ENCODE measurements at places on chromosomes 4 and X.

GRCh38 chr4:28177641-28178040 is 1317.0 kb downstream of the STIM2 start:
- H3K36me3 ChIP-seq = no peaks in the 10 kb centered on the region
- no peak overlapping the region for H3K27ac ChIP-seq
- no peaks in the 10 kb centered on the region for H3K4me1 ChIP-seq

- no peak overlapping the region for H3K27ac ChIP-seq
- H3K27me3 ChIP-seq = no peaks in the 10 kb centered on the region
- no peak for DNase-seq
- H3K4me3 ChIP-seq = no peak overlapping the region
Observed at GRCh38 chr4:103936653-103937145, 216.9 kb upstream of the TACR3 start.

DNA sequence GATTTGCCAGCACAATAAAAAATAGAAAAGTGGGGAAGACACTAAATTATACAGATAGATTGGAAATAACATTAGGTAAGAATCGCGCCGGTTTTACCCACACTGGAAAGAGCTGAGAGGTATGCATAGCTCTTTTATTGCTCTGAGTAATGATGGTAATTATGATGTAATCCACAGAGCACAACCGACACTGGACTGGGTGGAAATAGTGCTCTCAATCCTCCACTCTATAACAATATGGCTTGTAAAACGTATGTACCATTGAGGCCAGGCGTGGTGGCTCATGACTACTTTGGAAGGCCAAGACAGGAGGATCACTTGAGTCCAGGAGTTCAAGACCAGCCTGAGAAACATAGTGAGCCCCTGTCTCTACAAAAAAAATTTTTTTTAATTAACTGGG is 104.3 kb upstream of the RAPGEF2 start:
- H3K4me1 ChIP-seq = peaks cover 22% of the 10 kb centered on the region
- H3K36me3 ChIP-seq = no peaks in the 10 kb centered on the region
- H3K27me3 ChIP-seq = no peaks in the 10 kb centered on the region
- DNase-seq = peak; percentile 75
- no peak overlapping the region for H3K27ac ChIP-seq
- H3K4me3 ChIP-seq = no peak overlapping the region

DNA sequence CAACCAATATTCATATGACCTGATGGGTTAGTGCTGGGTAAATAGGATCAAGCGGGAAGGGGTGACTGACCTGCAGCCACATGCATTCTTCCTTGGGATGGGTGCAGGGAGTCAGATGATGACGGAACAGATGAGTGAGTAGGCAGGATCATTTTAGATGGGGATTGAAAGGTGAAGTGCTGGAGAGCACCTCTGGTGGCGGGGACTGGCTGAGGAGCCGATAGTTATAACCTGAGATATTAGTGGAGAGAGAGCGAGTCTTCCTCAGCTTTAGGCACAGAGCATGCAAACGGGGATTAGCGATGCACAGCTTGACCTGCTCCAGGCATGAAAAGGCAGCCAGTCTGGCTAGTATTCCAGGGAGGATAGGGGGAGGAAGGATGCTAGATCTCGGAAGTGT is 99.1 kb downstream of the AFF1 start:
- DNase-seq = no peak
- H3K27ac ChIP-seq = no peak overlapping the region
- no peak overlapping the region for H3K4me3 ChIP-seq
- H3K36me3 ChIP-seq = no peaks in the 10 kb centered on the region
- no peaks in the 10 kb centered on the region for H3K27me3 ChIP-seq

DNA sequence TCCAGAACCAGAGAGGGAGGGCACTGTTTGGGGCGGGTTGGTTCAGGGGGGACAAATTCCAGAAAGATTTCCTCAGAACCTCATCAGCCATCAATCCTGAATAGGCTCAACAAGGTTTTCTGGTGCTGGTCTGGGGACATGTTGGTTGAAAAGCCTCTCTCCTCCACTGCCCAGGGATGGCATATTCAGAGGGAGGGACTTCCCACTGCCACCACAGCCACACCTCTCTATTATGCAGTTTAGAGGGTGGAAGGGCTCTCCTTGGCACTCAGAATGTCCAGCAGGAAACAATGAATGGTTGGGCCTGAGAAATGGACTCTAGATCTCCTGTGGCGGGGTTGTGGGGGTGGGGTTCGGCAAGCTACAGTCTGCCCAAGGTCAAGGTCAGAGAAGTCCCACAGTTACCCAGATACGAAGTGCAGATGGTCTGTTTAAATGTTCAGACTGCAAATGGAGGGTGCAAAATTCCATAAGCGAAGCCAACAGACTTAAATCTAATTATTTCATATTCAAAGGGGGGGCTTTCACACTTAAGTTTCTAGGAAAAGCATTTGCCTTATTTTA is 70.7 kb downstream of the LEF1 start:
- no peaks in the 10 kb centered on the region for H3K36me3 ChIP-seq
- H3K4me3 ChIP-seq = no peak overlapping the region
- no peak overlapping the region for H3K27ac ChIP-seq
- no peaks in the 10 kb centered on the region for H3K4me1 ChIP-seq

GRCh38 chrX:38468563-38469157 is 92.7 kb upstream of the TSPAN7 start:
- no peaks in the 10 kb centered on the region for H3K36me3 ChIP-seq
- H3K4me3 ChIP-seq = no peak overlapping the region
- H3K27ac ChIP-seq = no peak overlapping the region
- no peaks in the 10 kb centered on the region for H3K4me1 ChIP-seq
- DNase-seq = no peak

DNA sequence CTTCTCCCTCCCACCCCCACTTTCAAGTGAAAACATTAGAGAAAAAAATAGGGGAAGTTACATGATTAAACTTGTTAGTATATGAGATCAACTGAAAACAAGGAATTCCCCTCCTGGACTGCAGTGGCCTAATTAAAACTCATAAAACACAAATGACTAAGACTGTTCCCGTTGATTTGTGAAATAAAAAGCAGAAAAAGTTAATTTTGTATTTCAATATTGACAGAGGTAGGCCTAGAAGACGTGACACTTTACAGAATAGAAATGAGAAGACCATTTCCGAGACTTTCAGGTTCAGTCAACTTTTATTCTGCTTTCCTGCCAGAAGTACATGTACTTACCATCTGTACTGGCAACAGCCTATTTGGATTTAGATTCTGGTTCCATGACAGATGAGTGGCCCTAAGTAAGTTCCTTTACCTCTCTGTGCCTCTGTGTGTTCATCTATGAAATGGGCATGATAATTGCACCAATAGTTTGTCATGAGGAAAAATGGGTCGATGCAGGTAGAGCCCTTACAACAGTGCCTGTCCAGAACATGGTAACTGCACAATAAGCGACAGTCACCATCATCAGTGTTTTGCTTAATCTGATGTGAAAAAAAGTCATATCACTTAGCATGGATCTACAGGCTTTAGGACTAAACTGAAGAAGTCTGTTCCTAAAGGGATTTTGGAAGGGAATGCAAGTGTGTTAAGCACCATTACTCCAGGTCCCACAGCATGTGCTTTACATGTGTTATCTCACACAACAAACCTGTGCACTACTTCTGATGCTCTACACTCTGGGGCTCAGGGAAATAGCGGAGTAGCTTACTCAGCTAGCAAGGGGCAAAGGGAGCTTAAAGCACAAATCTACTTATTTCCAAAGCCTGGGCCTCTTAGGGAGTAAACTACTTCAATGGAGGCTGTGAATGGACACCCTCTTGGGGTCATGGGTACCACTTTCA is 562.3 kb upstream of the DIPK2B start:
- no peak overlapping the region for H3K27ac ChIP-seq
- peaks cover 21% of the 10 kb centered on the region for H3K4me1 ChIP-seq
- no peak for DNase-seq

GRCh38 chr4:164779811-164780216 is 25.9 kb downstream of the SMIM31 start:
- no peaks in the 10 kb centered on the region for H3K36me3 ChIP-seq
- H3K4me1 ChIP-seq = peaks cover 15% of the 10 kb centered on the region
- H3K27ac ChIP-seq = no peak overlapping the region
- no peak overlapping the region for H3K4me3 ChIP-seq

DNA sequence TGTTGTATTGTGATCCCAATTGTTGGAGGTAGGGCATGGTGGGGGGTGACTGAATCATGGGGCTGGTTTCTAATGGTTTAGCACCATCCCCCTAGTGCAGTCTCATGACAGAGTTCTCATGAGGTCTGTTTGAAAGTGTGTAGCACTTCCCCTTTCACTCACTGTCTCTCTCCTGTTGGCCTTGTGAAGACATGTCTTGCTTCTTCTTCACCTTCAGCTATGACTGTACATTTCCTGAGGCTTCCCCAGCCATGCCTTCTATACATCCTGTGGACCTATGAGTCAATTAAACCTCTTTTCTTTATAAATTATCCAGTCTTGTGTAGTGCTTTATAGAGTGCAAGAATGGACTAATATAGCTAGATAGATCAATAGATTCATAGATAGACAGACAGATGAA is 230.0 kb downstream of the MAGEE1 start:
- H3K4me3 ChIP-seq = no peak overlapping the region
- H3K4me1 ChIP-seq = no peaks in the 10 kb centered on the region
- no peaks in the 10 kb centered on the region for H3K36me3 ChIP-seq

- H3K4me3 ChIP-seq = no peak overlapping the region
- no peaks in the 10 kb centered on the region for H3K4me1 ChIP-seq
- H3K36me3 ChIP-seq = no peaks in the 10 kb centered on the region
- H3K27ac ChIP-seq = no peak overlapping the region
- H3K27me3 ChIP-seq = no peaks in the 10 kb centered on the region
- no peak for DNase-seq
Observed at GRCh38 chr4:70632028-70632427, 3.5 kb downstream of the ENAM start.

- no peak overlapping the region for H3K27ac ChIP-seq
- no peaks in the 10 kb centered on the region for H3K36me3 ChIP-seq
- DNase-seq = no peak
- no peaks in the 10 kb centered on the region for H3K27me3 ChIP-seq
Observed at GRCh38 chr4:188266386-188266785, 127.1 kb downstream of the TRIML1 start.

- no peak overlapping the region for H3K27ac ChIP-seq
- peaks cover 3% of the 10 kb centered on the region for H3K27me3 ChIP-seq
- H3K4me1 ChIP-seq = no peaks in the 10 kb centered on the region
Observed at GRCh38 chrX:132532913-132533312, 44.1 kb upstream of the MBNL3 start.

DNA sequence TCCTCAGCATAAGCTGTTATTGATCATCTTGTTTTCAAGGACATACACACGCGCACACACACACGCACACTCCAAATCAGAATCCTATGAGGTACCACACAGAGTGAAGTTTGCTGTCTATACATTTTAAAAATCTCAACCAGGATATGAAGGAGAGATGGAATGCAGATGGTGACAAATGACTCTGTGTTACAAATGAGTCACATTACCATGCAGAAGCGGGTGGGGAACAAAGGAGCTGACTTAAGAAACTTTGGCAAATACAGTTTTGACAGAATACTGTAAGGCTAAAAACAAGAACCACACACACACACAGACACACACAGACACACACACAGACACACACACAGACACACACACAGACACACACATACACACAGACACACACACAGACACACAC is 81.7 kb downstream of the RELL1 start:
- peaks cover 8% of the 10 kb centered on the region for H3K4me1 ChIP-seq
- H3K27ac ChIP-seq = no peak overlapping the region
- DNase-seq = no peak

DNA sequence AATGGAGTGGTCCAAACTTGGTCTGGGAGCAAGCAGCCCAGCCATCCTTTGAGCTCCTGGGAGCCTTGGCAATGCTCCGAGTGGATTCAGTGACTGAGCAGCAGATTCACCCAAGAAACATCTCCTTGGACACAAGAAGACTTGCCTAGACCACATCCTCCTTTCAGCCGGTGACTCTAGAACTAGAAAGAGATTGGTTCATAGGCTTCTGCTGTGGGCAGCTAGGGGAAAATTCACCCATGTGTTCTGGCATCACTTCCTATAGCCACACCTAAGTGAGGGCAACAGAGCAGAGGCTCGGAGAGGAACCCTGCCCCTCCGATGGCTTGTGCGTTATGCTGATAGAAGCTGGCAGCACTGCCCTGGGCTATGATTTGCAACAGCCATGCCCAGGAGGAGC is 16.0 kb downstream of the ZNF275 start:
- H3K27ac ChIP-seq = no peak overlapping the region
- peaks cover 19% of the 10 kb centered on the region for H3K36me3 ChIP-seq

GRCh38 chr4:108317377-108317776 is 148.6 kb upstream of the LEF1 start:
- H3K27me3 ChIP-seq = peaks cover 3% of the 10 kb centered on the region
- no peak overlapping the region for H3K4me3 ChIP-seq
- no peak overlapping the region for H3K27ac ChIP-seq
- no peaks in the 10 kb centered on the region for H3K36me3 ChIP-seq
- H3K4me1 ChIP-seq = no peaks in the 10 kb centered on the region

Measured in A673 (cell line).